GM23248 (cell line): ENCODE measurements at places on chromosomes 12 and 14. TPM values are rescaled to one million over a fixed set of nuclear protein-coding genes. Genes with fewer than 3 reads are reported as not detected.

GRCh38 chr14:104435147-104436046, 144.2 kb upstream of the C14orf180 start:
- no peak for DNase-seq

- peak; percentile 62 for DNase-seq
These were observed 30.7 kb downstream of the ISCA2 start for GRCh38 chr14:74524076-74524811.

- no peak for DNase-seq
These were observed 184.7 kb downstream of the TBX5 start for GRCh38 chr12:114221136-114221833.

Gene NANOG
- polyA plus RNA-seq = 0.13 TPM in 1 of 2 replicates, not detected in the other

Gene DDN
- 0.06 TPM in 1 of 2 replicates, not detected in the other for polyA plus RNA-seq

DNA sequence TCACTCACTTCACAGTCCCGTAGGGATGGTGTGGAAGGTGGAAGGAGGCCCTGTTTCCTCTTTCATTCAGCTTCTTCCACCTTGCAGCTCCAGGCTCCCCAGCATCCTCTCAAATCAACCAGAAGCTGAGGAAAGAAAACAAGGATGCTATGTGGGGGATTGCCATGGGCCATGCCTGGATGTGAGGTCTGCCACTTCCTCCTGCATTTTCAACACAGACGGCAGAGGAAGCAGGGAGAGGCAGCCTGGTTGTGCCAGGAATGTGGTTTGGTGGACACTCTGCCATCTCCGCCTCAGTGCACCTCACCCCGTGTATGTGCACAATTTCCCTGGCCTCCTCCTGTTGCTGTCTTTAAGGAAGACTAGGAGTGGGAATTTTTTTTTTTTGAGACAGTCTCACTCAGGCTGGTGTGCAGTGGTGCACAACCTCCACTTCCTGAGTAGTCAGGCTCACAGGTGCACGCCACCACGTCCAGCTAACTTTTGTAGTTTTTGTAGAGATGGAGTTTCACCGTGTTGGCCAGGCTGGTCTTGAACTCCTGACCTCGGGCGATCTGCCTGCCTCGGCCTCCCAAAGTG, 99.2 kb downstream of the SLC15A4 start:
- no peak for DNase-seq

DNA sequence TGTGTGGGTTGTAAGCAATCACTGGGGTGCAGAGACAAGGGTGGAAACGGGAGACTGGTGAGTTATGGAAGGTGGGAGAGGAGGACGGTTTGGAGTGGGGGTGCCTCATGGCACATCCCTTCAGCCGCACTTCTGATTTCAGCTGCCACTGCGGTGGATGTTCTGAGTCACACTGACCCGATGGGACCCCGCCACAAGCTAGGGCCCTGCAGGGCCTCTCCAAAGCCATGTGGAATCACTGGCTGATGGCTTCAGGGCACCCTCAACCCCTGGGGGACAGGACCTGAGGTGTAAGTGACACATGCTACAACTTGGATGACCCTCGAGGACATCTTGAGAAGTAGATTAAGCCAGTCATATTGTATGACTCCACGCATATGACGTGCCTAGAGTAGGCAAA, 53.7 kb downstream of the GPR68 start:
- no peak for DNase-seq

- DNase-seq = no peak
These were observed 40.2 kb upstream of the LTA4H start for GRCh38 chr12:96075560-96075959.

GRCh38 chr14:45089813-45090212, 5.9 kb downstream of the PRPF39 start:
- peak; percentile 80 for DNase-seq

DNA sequence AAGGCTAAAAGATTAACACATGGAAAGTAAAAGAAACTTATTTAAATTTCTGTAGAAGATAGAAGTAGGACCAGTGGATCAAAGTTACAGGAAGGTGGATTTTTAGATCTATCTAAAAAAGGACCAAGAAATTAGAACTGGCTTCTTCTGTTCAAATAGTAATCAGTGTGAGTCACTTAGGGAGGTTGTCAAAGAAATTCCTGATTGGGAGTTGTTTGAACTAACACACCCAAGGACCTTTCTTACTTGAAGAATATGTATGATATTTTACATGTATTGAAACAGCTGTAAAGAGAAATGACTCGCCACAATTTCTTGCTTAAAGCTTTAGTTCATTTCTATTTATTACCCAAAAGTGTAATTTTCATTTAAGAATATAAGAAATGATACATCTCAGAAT, 256.9 kb downstream of the RAD51B start:
- DNase-seq = peak; percentile 40

- no peak for DNase-seq
These were observed 29.7 kb downstream of the ATF7IP start for GRCh38 chr12:14395074-14395778.

DNA sequence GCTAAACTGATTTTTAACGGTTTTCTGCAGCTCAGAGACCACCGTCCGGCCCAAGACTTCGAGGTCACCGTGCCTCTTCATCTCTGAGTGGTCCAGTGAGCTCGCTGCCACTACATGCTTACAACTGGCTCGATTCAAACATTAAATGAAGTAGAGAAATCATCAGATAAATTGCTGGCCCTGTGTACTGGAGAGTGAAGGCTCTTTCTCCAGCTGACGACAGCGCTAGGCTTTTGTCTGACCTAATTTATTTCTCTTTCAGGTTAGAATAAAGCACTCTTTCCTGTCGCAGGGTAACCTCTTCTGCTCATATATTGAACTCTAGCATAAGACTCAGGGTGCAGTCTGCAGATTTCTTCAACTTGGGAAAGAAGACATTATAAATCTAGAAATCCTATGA, 6.4 kb downstream of the BCL11B start:
- no peak for DNase-seq

DNA sequence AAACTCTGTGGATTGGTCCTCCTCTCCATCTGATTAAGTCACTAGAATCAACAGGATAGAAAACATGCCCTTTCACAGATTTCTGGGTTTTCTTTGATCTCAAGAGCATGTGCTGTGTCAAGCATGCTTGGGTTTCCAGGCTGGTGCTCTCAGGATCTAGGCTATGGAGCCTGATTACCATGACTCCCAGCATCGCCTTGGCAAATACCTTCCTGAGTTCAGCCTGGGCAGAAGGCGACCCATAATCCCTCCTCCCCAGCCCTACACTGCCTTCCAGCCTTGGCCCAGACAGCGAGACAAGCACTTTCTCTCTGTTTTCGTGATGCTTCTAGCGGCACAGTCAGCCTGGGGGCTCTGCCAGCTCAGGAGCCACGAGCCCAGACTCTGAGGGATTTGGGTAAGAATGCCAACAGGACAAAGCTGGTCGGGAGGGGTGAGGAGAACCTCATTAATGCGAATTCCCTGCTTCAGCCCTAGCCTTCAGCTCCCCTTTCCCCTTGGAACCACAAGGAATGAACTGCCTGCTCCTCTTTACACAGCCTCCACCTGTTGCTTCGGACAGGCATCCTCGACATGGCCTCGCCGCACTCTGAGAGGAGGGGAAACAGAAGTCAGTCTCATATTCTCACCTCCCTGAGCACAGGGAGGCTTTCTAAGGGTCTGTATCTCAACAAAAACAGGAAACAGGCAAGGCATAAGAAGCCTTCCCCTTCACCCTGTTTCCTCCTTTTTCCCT, 227.1 kb downstream of the MSRB3 start:
- DNase-seq = no peak

- no peak for DNase-seq
These were observed 78.5 kb upstream of the CSRP2 start for GRCh38 chr12:76957301-76957700.

GRCh38 chr14:98682726-98683125, 589.3 kb downstream of the BCL11B start:
- DNase-seq = no peak

DNA sequence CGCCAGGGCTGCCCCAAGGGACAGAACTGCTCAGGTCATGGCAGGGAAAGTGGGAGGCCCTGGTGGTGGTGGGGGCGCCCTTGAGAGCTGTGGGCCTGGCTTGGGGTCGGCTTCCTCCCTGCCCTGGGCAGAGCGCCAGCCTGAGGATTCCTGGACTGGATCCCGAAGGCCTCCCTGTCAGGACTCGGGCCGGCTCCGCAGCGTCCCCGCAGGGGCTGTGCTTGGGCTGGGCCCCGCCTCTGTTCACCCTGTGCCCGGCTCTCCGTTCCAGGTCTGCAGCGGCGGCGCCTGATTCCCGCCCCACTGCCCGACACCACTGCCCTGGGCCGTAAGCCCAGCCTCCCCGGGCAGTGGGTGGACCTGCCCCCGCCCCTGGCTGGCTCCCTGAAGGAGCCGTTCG, 39.9 kb downstream of the KIF26A start:
- DNase-seq = no peak

- peak; percentile 56 for DNase-seq
These were observed 764.3 kb downstream of the NOVA1 start for GRCh38 chr14:25833341-25834126.

- peak; percentile 14 for DNase-seq
These were observed 147.3 kb downstream of the RBM19 start for GRCh38 chr12:113818833-113819232.

Gene FBXL14
- polyA plus RNA-seq = 1.2 and 1.9 TPM in 2 replicates

Gene LMO3
- 0.27 and 0.38 TPM in 2 replicates for polyA plus RNA-seq

Gene C14orf39
- not detected in 2 replicates for polyA plus RNA-seq

- DNase-seq = peak; percentile 75
These were observed 1.1 kb downstream of the TPI1 start for GRCh38 chr12:6868211-6869048.

Gene FOXM1
- 15.4 TPM in 2 replicates for polyA plus RNA-seq

- no peak for DNase-seq
These were observed 191.7 kb downstream of the ALG10B start for GRCh38 chr12:38508246-38508645.

DNA sequence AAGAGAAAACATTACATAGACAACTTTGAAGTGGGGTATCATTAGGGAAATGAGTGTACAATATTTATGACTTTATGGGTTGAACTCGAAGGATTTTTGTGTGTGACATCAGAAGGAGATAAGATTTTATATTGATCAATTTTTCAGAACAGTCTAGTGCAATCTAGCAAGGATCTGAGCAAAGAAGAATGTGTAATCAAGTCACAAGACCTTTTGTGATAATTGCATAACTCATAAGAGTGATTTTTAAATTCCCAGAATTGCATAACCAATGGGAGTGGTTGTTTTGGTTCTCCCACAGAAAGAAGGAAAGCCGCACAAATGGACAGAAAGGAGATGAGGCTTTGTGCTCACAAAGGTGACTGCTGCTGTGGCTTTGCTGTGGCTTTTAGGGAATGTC, 441.8 kb upstream of the FLRT2 start:
- DNase-seq = peak; percentile 50

DNA sequence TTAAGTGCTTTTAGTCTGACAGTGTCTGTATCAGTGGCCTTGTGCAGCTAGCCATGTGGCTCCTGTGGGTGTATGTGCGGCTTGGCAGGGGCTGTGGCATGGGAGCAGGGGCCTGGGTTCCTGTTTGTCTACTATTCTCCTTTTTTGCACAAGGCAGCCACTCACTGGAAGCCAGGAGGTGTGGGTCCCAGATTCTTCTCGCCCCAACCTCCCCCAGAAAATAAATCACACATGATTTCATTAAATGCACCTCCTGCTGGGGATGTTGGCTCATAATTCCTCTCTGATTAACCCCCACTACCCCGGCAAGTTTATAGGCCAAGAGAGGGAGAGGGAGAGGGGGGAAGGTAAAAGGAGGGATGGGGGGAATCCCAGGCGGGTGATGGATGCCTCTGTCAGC, 17.6 kb downstream of the CALCOCO1 start:
- DNase-seq = peak; percentile 20

DNA sequence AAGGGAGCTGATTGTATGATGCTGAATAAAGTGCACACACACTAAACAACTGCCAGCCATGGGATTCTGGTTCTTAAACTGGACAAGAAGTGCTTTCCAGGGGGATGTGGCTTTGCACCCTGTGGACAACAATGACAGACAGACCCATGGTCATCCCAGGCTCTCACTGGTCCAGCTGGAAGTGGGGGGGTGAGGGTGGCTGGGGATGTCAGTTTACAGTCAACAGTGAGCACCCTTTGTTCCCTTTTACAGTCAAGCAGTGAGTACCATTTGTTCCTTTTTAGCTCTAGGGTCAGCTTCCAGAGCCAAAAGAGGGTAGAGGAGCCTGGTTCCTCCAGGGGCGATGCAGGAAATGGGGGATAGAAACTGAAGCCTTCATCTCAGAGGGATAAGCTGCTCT, 100.7 kb downstream of the SMOC1 start:
- DNase-seq = no peak

DNA sequence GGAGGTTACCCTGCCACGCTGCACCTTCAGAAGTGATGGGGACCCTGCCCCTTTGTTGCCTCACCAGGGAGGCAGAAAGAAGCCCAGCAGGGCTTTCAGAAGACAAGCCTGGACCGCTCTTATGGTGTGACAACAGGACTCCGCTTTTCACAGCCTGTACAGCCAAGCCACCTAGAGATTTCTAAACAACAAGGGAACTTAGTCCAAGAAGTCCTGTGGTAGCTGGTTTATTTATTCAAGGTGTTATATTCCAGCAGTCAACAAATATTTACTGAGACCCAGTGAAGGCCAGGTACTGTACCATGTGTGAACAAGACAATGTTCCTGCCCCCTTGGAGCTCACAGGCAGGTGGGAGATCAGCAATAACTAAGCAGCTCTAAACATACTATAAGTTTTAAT, 4.0 kb upstream of the TMEM229B start:
- no peak for DNase-seq

- no peak for DNase-seq
These were observed 45.5 kb downstream of the KTN1 start for GRCh38 chr14:55625481-55625880.

Gene ACVRL1
- 18.9 and 19.1 TPM in 2 replicates for polyA plus RNA-seq

Gene KRT2
- polyA plus RNA-seq = not detected in 2 replicates

DNA sequence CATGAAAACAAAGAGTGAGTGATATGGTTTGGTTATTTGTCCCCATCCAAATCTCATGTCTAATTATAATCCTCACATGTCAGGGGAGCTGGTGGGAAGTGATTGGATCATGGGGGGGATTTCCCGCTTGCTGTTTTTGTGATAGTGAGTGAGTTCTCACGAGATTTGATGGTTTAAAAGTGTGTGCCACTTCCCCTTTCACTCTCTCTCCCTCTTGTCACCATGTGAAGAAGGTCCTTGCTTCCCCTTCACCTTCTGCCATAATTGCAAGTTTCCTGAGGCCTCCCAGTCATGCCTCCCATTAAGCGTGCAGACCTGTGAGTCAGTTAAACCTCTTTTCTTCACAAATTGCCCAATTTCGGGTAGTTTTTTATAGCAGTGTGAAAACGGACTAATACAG, 2.1 kb upstream of the ATXN7L3B start:
- no peak for DNase-seq

DNA sequence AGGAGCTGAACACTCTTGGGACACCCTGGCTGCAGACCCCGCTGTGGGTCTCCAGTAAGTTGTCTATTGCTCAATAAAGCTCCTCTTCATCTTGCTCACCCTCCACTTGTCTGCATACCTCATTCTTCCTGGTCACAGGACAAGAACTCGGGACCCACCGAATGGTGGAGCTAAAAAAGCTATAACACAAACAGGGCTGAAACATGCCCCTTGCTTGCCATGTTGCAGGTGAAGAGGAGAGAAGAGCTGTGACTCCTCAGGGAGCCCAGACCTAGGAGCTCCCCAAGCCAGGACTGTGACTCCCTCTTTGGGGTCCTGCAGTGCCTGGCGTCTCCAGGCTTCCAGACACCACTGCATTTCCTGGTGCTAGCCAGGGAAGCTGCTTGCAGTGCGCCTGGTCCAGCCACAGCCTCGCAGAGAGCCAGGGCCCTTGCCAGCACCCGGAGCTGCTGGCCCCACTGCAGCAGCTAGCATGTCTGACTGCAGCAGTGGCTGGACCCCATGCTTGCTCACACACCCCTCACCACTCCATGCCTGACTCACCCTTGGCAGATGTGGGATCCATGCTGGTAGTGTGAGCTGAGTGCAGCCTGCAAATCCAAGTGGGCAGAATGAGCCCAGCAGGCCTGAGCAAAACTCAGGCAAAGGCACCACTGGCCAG, 37.1 kb upstream of the OR5AU1 start:
- DNase-seq = peak; percentile 20

Gene SLC22A17
- polyA plus RNA-seq = 16.5 and 20.4 TPM in 2 replicates
